ENCODE measurements at places on chromosomes 3 and 15.

DNA sequence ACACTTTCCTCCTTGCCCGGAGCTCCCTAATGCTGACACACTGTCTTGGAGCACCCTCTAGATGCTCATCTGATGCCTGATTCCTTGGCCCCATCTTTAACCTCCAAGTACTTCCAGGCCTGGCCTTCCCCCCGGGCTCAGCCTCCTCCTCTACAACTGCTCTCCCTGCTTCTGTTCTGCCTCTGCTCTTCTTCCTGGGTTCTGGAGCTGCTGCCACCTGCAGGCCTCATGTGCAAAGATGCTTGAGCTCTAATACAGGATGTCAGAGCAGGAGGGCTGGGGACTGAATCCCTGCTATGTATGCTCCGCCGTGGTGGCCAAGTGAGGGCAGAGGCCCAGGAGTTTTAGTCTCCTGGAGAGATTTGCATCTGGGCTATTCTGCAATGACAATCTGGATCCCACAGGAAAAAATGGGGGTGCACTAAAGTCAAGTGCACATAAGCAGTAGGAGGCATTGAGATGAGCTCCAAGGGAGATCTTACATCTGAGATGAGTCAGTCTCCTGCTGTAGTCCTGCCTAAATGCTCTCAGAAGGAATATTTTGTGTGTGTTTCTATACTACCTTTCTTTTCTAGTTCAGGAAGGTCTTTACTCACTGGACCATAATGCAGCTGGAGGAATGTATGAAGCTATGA, 296.3 kb downstream of the UACA start:
- no peak for DNase-seq

GRCh38 chr3:137409584-137409983, 354.5 kb upstream of the SOX14 start:
- DNase-seq = no peak

GRCh38 chr3:52146811-52147210, 7.4 kb downstream of the POC1A start:
- no peak for DNase-seq

DNA sequence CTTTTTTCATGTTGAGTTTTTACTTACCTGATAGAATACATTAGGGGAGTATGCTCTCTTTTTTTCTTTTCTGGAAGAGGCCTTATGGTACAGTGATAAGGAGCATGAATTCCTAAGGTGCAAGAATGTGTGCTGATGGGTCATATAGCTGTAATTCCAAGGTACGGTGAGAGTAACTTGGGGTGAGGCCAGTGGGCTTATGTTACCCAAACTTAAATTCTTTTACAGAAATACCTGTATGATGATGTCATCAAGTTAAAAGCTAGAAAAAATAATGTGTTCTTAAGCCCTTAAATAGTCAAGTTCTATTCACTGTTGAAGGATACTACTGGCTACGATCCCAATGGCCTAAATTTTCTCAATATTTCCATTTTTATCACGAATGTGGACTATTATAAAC, 111.2 kb downstream of the GMPS start:
- no peak for DNase-seq
